ENCODE measurements at places on chromosomes 6 and 20. TPM values are rescaled to one million over a fixed set of nuclear protein-coding genes. Genes with fewer than 3 reads are reported as not detected.

PRSS35 gene
- not detected for total RNA-seq

HLA-G gene
- total RNA-seq, result not detected

DNA sequence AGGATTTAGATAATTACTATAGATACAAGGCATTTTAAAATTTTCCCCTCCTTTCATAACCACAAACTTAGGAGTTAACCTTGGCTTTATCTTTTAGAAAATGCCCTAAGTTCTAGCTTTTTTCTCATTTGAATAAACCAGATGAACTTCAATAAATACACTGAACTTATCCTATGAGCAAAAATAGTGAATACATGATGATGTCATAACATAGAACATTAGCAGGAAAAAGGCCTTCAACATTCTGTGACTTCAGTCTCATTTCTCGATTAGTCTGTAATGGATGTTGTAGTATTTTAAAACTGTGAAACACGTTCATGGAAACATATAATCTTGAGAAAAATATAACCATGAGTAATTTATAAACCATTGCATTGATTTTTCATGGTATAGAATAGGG, 550.7 kb downstream of the PKHD1 start:
- H3K27me3 ChIP-seq, result no peaks in the 10 kb centered on the region
- no peaks in the 10 kb centered on the region for H3K4me1 ChIP-seq

GRCh38 chr6:143579703-143580102, 68.2 kb upstream of the FUCA2 start:
- H3K4me3 ChIP-seq, result no peak overlapping the region
- no peaks in the 10 kb centered on the region for H3K27me3 ChIP-seq
- no peak overlapping the region for H3K27ac ChIP-seq
- peaks cover 5% of the 10 kb centered on the region for H3K4me1 ChIP-seq

DNA sequence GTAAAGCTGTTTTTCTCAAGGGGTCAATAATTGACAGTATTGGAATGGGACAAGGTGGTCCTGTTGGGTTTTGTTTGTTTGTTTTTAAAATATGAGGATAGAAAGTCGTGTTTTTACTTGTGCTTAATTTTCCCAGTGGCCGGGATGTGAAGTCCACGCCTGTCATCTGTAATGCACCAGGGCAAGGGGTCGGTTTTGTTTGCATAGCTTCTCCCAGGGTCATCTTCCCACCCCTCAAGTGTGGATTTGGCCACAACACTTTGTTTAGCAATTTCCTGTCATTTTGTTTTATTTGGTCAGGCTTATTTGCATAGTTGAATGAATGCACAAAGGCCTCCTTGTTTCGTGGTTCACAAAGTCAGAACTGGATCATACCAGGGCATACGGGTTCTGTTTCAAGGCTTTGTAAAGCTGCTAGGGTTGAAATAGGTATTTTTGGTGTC, 29.8 kb downstream of the SYNJ2 start:
- H3K27me3 ChIP-seq, result no peaks in the 10 kb centered on the region
- no peak overlapping the region for H3K27ac ChIP-seq
- H3K4me3 ChIP-seq, result no peak overlapping the region
- peaks cover 4% of the 10 kb centered on the region for H3K36me3 ChIP-seq
- peaks cover 87% of the 10 kb centered on the region for H3K4me1 ChIP-seq

DNA sequence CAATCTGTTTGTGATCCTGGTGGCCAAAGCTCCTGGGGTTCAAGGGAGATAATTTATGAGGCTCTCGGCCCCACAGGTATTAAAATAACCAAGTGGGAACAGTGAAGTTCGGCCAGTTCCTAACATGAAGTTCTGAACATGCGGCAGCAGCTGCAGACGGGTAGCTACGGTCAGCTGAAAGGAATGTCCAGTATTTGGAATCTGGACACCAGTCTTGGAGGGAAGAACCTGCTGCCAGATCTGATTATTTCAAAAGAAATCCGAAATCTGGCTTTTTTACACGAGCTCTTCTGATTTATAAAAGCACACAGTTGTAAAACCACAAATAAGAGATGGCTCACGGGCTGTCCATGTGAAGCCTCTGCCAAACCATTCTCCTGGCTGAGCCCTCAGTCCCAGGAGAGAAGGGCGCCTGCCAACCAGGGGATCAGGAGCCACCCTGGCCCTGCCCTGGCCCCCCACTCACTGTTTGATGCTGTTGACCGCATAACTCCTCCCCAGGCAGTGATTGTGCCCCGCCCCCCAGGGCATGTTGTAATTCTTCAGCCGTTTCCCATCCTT, 28.2 kb upstream of the KCNB1 start:
- no peak for DNase-seq
- peaks cover 6% of the 10 kb centered on the region for H3K4me1 ChIP-seq
- no peaks in the 10 kb centered on the region for H3K36me3 ChIP-seq
- no peak overlapping the region for H3K27ac ChIP-seq
- H3K4me3 ChIP-seq, result no peak overlapping the region

GRCh38 chr6:73329201-73329600, 24.9 kb downstream of the DPPA5 start:
- no peak overlapping the region for H3K27ac ChIP-seq
- peak; percentile 17 for DNase-seq
- peaks cover 6% of the 10 kb centered on the region for H3K4me1 ChIP-seq
- H3K27me3 ChIP-seq, result peaks cover 24% of the 10 kb centered on the region

DNA sequence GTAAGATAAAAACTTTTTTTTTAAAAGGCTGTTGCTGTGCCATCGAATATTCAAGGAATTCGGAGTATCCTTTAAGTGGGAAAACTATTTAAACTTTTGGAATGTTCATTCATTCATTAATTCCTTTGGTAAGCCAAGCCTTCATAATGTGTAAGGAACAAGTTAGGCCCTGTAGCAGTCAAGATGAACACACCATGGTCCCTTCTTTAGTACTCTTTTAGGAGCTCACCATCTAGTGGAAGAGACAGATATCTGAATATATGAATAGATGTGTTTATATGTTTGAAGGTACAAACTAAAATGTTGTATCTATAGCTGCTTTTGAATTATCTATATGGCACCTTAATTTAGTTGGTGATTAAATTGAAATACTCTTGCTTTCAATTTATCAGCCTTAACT, 5.8 kb downstream of the SPO11 start:
- DNase-seq, result no peak
- H3K4me3 ChIP-seq, result no peak overlapping the region
- no peaks in the 10 kb centered on the region for H3K36me3 ChIP-seq
- H3K4me1 ChIP-seq, result no peaks in the 10 kb centered on the region
- peaks cover 19% of the 10 kb centered on the region for H3K27me3 ChIP-seq
